ENCODE measurements at places on chromosomes 12 and 14.
A peak's percentile ranks its signal among the peaks of the same experiment; 100 is the strongest.

DNA sequence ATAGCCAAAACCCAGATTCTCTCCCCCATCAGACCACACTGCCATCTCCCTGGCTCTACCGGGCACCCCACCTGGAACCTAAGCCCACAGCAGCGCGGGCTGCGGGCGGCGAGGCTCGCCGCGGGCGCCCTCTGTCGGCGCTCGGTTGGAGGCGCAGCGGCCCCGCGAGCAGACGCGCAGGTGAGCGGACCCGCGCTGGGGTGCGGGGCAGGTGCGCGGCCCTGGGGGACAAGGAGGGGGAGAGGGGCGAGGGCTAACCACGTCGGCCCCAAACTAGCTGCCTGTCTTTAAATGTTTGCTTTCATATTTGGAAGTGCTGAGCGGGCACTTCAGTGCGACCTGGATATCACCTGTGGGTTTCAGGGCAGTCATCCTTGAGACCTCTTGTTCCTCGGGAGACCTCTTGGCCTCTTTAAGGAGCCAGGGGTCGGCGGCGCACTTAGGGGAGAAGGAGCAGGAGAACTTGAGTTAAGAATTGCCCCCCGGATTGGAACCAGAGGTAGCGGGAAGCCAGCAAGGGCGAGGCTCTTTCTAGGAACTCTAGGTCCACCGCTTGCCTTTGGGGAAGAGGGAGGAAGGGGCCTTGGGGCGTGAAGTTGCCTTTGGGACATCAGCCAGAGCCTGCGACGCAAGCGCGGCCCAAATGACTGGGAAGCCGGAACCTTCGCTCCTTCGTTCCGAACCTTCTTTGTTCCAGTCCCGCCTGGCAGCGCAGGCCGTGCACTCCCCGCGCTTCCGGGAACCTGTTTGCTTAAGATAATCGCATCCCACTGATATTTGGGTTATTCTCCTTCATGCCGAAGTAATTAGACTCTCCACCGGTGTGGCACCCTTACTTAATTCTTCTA, 78.7 kb downstream of the NEDD1 start:
- DNase-seq: peak; percentile 18

DNA sequence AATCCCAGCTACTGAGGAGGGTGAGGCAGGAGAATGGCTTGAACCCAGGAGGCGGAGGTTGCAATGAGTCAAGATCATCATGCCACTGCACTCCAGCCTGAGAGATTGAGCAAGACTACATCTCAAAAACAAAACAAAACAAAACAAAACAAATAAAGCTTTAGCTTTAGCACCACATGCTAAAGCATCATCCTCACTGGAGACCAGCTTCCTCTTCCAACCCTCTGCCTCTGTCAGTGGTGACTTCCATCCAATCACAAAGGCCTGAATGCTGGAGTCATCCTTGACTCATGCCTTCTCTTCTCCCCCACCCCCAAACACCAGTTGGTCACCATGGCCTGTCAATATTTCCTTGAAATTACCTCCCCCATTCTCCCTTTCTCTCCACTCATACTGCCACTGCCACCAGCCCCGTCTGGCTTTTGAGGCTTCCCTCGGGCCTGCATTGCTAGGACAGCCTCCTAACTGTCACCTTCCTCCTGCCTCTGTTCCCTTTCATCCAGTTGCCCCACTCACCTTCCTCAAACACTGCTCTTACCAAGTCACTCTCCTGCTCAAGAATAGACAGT, 1.4 kb downstream of the ZNF385A start:
- no peak for DNase-seq

GRCh38 chr12:14605401-14605989, 37.8 kb upstream of the PLBD1 start:
- no peak for DNase-seq

GRCh38 chr14:24080888-24081738, 9.8 kb downstream of the CPNE6 start:
- DNase-seq: peak; percentile 91

- DNase-seq: no peak
These were observed 16.4 kb upstream of the TAS2R30 start for GRCh38 chr12:11150832-11151231.

DNA sequence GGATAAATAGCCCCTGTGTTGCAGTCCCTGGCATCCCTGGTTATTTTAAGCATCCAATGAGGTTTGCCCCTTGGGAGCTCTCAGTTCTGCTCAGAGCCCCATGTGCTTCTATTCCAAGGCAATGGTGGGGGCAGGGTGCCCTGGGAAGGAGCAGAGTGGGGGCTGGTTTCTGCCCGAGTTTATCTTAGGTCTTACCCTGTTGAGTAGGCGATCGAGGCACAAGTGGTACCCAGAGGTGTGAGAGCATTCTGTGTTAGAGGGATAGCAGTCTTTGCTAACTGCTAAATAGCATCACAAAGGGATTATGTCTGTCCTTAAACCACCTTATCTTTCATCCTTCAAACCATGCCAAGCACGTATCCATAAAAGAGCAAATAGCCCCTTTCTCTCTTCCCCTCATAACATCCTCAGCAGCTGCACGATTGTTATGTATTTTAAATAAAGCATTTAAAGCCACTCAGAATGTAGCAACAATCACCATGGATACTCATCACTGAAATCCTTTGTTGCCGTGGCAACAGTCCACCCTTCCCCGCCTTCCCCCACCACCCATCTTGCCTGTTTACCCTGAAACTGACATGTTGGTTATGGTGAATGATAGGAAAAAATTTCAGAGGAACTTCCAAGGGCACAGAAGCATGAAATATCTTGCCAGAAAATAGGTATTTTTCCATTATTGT, 139.3 kb downstream of the PTPN11 start:
- no peak for DNase-seq

GRCh38 chr14:94144765-94145164, 15.4 kb upstream of the IFI27L2 start:
- DNase-seq: no peak

GRCh38 chr14:69235708-69236107, 24.2 kb upstream of the GALNT16 start:
- no peak for DNase-seq

- no peak for DNase-seq
These were observed 82.0 kb upstream of the WSCD2 start for GRCh38 chr12:108047071-108047550.

DNA sequence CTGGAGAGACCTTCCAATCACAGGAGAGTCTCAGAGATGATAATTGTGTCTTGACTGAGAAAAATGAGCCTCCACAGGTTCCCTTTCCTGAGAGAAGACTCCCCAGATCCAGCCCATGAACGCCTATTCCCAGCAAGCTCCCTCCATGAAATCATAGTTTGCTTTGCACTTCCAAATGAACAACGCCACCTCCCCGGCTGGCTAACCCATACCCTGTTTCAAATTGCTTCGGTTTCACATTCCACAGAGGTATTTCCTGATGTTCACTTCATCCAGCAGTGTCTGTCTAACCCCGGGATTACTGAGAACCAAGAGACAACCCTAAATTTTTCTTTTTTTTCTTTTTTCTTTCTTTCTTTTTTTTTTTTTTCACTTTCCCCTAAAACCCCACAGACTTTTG, 124.1 kb upstream of the RFLNA start:
- no peak for DNase-seq

GRCh38 chr12:120230326-120230973, 29.5 kb upstream of the RPLP0 start:
- DNase-seq: peak; percentile 94

DNA sequence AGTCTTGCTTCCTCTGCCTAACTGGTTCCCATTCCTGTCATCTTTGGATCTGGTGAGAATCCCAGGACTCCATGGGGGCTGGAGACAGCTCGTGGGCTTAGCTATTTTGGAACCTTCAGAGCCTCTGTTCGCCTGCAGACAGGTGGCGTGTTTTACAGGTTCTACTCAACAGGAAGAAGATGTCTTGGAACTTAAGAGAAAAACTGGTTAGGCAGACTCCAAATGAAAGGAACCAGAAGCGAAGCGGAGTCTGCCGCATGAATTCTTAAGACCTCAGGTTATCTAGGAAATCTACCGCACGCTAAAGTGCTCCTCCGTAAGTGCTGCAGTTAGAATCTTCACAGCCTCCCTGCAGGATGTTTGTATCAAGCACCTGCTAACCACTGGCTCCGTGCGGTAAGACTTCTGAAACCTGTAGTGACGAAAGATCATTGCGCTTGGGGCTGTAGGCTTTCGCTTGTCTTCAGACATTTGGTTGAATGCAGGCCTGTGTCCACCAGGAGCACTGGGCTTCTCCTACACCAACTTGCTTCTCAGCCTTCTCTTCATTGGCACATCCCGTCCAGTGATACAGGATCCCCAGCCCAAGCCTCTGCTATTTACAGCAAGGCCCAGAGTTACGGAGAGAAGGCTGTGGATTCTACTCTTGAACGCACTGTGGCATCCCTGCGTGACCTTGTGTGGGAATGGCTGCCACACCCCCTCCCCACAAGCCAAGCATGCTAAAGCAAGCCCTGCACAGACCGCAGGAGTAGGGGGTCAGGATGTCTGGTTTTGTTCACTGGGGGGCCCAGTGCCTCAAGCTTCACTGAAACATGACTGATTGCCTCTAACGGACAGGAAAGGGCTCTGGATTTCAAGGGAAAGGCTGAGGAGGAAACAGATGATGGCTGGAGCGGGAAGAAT, 35.0 kb downstream of the ACADS start:
- no peak for DNase-seq

DNA sequence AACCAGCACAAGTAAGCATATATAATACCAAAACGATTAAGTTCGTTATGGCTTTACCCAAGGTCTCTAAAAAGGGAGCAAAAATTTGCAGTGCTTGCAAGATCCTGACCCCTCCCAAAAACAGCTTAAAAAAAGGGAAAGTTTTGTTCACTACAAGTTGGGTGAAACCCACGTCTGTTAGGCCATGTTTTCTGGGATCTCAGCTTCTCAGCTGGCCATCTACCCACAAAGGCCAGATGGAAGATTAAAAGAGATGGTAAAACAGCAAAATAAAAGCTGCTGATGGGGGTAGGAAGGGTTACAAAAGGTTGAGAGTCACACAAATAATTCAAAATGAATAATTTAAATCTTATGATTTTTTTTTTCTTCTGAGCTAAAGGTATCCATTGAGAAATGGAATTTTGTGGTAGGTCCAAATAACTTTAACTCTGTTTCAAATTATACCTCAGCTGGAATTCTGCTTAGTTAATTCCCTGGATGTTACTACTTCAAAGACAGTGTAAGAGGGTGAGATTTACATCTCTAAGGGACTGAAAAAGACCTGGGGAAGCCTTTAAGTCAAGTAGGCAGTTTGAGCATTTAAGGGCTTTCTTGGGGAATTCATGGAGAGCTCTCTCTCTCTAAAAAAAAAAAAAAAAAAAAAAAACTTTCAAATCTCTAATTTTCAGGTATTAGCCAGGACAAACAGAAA, 185.6 kb upstream of the NAV3 start:
- no peak for DNase-seq

GRCh38 chr14:61146899-61147298, 134.2 kb downstream of the TMEM30B start:
- no peak for DNase-seq

DNA sequence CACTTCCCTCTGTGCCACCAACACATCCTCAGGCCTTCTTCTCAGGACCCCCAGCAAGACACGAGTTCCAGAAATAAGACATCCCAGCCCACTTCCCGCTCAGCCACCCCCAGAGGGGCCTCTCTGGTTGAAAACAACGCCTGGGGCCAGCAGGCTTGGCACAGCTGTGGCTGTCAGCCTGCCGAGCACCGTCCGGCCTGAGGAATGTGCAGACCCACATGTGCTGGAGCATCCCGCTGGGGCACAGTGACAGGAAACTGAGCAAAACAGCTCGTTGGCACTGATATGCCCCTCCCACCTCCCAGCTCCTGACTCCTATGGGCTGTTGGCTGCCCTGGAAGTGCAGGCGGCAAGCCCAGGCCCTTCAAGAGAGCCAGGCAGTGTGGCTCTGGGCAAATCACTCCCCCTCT, 1.4 kb downstream of the SYNE3 start:
- DNase-seq: no peak

DNA sequence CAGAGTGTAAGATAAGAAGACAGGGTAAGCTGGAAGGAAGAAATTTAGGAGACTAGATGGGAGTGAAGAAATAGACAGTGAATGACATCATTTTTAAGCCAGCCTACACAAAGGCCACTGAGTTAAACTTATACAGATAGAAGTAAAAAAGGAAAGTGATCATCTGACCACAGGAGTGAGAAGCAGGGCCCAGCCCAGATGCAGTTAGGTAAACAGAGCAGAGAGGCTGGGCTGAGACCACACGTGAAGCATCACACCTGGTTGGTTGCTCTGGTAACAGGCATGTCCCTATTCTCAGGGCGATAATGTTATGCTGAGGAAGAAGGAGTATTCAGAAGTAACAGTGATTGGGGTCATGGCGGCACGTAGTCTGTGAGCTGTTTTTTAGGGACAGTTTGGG, 1079.4 kb downstream of the AACS start:
- no peak for DNase-seq

GRCh38 chr12:122399592-122400373, 22.7 kb downstream of the CLIP1 start:
- peak; percentile 66 for DNase-seq

All from WERI-Rb-1 (cell line).